ENCODE measurements at places on chromosomes 2 and 18. TPM values are rescaled to one million over a fixed set of nuclear protein-coding genes. Genes with fewer than 3 reads are reported as not detected.

DTNA gene
- 81.8 TPM for total RNA-seq

STPG4 gene
- total RNA-seq: 0.89 TPM

HOXD13 gene
- total RNA-seq: not detected

NIFK gene
- total RNA-seq: 35.7 TPM

ZNF519 gene
- 13.7 TPM for total RNA-seq

ABHD1 gene
- total RNA-seq: 3.6 TPM

GAREM2 gene
- total RNA-seq: 6.8 TPM

DNA sequence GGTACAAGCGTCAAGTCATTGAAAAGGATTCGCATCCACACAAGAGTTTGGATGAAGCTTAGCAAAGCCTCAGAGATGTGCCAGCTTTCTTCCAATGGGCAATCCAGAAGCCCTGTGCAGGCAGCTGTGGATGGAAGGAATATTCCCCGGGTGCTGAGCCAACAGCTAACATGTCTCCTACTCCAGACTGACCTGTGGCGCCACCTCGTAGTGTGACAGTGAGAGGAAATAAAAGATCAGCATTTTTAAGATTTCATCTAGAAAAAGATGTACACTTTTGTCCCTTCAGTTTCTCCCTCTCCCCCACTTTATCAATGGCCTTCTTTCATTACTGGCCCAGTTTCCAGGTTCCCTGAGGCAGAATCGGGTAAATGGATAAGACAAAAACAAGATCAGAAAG is 48.9 kb upstream of the SPATS2L start:
- no peak for DNase-seq

DNA sequence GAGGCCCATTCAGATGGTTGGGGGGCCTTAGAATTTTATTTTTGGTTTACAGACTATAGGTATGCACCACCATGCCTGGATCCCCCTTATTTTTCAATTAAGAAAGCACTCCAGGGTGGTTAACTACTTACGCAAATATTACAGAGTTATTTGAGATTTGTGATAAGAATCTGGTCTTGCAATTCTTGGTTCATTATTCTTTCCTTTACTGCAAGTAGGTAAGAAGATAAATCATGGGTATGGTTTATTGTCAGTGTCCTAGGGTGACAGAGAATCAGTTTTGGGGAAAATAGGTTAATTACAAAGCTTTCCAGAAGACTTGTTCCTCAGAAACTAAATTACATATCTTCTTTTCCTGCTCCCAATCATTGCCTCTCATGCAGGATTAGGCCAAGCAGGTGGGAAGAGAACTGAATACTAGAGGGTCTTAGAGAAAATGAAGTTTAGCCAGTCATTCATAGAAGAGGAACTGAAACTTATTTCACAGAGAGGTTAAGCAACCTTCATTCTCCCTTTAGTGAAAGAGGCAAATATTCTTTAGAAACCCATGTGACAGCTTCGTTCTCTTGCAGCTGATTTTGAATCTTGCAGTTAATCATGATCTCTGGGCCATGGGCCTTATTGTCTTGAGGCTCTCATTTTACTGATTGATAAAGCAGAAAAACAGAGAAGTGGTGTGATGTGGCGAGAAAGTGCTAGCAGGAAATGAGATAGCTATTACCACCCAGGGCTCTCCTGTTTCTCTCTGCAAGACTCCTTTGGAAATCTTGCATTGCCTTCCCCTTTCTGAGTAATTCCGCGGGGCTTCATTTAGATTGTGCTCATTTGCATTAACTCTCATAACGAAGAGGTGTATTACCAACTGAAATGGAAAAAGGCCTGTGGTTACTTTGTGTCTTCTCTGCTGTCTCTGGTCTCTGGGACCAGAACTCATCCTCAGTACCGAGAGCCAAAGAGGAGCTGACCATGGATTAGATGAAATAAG is 44.8 kb upstream of the ARHGAP25 start:
- no peak for DNase-seq

DNA sequence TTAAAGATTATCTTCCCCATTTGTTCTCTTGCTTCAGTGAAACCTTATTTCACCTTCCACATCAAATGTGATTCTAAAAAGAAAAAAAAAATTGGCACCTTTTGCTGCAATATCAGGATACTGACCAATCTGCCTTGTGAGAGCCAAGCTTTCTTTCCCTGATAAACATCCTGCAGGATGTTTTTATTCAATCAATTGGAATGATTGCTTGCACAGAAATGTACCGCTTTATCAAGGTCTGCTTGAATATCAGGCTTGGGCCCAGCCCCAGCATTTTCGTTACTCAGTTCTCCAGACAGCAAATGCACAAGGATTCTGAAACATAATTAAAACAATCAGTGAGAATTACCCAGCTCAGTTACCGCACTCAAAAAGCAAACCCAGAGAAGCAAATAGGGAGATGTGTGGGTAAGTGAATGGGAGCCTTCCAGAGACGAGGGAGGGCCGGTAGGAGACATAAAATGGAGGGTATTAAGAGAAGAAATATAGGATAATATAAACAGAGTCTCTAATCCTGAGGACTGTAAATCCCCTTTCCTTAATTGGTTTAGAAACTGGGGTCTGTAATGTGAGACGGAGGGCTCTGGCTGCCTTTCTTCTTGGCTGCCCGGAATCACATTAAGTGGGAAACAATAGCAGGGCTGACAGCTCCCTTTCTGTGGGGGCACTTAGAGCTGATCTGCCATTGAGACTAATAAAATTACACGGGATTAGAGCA is 291.8 kb downstream of the ICOS start:
- no peak for DNase-seq

DNA sequence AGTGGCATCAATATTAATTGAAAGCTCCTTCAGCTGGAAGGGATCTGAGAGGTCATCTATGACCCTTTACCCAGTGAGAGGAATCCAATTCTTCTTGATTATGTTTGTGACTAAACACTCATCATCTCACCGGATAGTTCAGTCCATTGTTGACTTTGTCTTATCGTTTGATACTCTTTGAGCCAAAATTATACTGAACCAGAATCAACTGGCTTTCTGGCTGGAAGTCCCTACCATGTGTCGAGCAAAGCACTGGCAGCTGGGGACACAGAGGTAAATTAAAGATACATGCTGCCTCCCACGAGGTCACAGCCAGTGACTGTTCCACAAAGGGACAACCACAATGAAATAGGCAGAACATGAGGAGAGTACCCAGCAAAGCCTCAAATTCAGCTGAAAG is 91.4 kb upstream of the FHL2 start:
- no peak for DNase-seq

- DNase-seq: no peak
Measured at GRCh38 chr2:26704441-26704977, 12.0 kb downstream of the KCNK3 start.

- no peak for DNase-seq
Measured at GRCh38 chr2:37851428-37851827, 73.7 kb upstream of the RMDN2 start.

GRCh38 chr2:45850558-45850957 is 199.1 kb downstream of the PRKCE start:
- no peak for DNase-seq

DNA sequence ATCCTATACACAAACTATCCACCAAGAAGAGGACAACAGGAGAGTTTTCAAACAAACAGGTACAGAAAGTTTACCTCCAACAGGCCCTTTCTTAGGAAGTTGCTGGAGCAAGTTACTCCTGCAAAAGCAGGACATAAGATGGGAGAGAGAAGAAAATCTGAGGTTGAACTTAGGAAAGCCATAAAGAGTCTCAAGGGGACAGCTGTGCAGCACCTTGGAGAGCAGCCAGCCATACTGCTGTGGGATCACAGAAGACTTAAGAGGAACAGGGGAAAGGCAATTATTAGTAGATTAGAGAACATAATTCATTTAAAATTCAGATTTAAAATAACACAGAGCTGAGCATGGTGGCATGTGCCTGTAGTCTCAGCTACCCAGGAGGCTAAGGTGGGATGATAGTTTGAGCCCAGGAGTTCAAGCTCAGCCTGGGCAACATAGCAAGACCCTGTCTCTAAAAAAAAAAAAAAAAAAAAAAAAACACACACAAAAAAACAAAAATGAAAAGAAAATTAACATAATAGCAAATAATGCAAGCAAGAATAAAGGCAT is 148.1 kb upstream of the SIX3 start:
- no peak for DNase-seq

DNA sequence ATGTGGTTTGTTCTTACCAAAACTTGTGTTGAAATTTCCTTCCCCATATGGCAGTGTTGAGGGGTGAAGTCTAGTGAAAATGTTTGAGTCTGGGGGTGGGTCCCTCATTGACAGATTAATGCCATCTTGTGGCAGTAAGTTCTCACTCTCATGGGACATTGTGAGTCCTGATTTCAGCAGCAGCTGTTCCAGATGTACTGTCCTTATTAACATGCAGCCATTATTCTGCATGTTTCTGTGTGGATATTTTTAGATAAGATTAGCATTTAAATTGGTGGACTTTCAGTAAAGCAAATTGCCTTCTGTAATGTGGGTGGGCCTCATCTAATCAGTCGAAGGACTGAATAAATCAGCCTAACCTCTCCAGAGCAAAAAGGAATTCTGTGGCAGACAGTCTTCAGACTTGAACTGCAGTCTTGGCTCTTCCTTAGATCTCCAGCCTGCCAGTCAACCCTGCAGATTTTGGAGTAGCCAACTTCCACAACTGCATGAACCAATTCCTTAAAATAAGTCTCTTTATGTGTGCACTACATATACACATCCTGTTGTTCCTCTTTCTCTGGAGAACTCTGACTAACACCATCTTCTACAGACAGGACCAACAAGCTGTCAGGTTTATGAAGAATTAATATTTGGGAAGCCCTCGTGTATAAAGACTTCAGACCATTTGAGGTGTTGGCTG is 138.7 kb upstream of the ZNF516 start:
- DNase-seq: no peak

DNA sequence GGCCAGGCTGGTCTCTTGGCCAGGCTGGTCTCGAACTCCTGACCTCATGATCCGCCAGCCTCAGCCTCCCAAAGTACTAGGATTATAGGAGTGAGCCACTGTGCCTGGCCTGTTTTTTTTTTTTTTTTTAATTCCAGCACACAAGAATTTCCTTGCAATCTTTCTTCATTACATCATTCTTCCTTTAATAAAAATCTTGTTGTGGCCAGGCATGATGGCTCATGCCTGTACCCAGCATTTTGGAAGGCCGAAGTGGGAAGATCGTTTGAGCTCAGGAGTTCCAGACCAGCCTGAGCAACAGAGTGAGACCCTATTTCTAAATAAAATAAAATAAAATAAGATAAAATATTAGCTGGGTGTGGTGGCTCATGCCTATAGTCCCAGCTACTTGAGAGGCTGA is 21.4 kb upstream of the PLEKHM3 start:
- no peak for DNase-seq

- DNase-seq: no peak
Measured at GRCh38 chr2:166568409-166568808, 74.4 kb upstream of the SCN7A start.

GRCh38 chr2:20584045-20584398 is 66.9 kb downstream of the HS1BP3 start:
- no peak for DNase-seq

DNA sequence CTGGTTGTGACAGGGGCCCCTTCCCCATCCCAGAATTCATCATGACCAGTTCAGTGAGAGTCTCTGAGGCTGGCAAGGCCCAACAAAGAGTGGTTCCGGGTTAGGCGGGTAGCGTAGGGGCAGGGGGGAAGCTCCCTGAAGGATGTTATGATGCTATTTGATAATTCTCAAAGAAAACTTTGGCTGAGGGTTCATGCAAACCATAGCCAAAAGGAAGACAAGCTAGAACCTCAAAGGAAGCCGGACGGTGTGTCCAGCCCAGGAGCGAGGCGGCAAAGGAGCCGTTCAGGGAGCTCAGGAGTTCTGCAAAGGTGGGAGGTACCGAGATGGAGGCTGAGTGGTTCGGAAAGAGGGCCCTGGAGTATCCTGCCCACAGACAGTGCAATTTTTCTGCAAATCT is 226.8 kb upstream of the RAB6C start:
- DNase-seq: no peak

- no peak for DNase-seq
Measured at GRCh38 chr2:180202467-180202951, 195.4 kb upstream of the CWC22 start.

GRCh38 chr2:80086831-80087230 is 217.7 kb downstream of the LRRTM1 start:
- DNase-seq: no peak

DNA sequence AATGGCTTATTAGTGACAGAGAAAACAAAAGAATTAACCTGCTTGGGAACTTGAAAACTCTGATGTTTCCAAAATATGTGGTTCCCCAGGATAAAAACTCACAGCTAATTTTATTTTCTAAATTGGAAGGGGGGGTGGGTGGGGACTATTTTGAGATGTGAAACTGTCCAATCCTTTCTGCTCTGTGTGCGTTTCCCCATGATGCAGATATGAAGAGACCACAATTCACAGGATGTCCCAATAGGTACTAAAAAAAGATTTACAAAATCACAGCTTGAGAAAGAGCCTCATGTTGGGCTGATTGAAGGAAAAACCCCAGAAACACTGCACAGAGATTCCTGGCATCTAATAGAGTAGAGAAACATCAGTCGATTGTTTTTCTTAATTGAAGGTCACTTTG is 273.2 kb downstream of the ARHGAP15 start:
- no peak for DNase-seq

DNA sequence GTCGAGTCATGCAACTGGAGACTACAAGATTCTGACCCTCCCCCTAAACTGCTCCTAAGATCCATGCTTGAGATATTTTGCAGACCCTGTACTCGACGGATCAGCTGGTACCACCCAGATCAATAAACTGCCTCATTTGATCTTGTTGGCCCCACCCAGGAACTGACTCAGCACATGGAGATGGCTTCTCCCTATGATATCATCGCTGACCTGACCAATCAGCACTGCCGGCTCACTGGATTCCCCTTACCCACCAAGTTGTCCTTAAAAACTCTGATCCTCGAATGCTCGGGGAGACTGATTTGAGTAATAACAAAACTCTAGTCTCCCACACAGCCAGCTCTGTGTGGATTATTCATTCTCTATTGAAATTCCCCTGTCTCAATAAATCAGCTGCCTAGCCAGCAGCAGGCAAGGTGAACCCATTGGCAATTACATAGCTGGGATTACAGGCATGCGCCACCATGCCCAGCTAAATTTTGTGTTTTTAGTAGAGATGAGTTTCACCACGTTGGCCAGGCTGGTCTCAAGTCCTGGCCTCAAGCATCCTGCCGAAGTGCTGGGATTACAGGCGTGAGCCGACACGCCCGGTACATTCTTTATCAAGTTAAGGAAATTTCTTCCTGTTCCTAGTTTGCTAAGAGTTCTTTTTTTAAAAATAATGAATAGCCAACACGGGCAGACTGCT is 43.6 kb downstream of the VPS54 start:
- DNase-seq: no peak
